ENCODE measurements at places on chromosomes 13 and 19. TPM values are rescaled to one million over a fixed set of nuclear protein-coding genes. Genes with fewer than 3 reads are reported as not detected.
A peak's percentile ranks its signal among the peaks of the same experiment; 100 is the strongest.

EVI5L gene
- 9.3 TPM for total RNA-seq

- no peak overlapping the region for H3K4me3 ChIP-seq
- no peaks in the 10 kb centered on the region for H3K36me3 ChIP-seq
- H3K27me3 ChIP-seq, result peaks cover 13% of the 10 kb centered on the region
- no peak overlapping the region for H3K27ac ChIP-seq
- peaks cover 35% of the 10 kb centered on the region for H3K4me1 ChIP-seq
Measured at GRCh38 chr19:35455616-35456201, 7.7 kb downstream of the FFAR2 start.

DNA sequence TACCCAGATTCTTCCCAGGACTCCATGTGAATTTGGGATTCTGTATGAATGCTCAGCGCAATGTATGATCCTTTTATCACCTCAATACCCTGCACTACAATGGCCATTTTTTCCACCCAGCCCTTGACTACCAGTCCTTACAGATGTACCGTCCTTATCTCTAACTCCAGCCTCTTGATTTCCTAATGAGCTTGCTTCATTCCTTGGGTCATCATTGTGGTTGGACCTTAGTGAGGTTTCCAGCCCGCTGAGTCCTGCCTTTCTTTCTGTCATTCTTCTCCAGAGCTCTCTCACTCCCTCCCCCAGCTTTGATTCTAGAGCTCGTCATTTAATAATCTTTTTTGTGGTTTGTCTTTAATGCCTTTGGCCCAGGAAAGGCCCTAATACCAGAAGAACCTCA lies 438.5 kb downstream of the ZNF536 start:
- no peak overlapping the region for H3K27ac ChIP-seq
- no peaks in the 10 kb centered on the region for H3K27me3 ChIP-seq
- DNase-seq, result no peak
- no peaks in the 10 kb centered on the region for H3K36me3 ChIP-seq

DNA sequence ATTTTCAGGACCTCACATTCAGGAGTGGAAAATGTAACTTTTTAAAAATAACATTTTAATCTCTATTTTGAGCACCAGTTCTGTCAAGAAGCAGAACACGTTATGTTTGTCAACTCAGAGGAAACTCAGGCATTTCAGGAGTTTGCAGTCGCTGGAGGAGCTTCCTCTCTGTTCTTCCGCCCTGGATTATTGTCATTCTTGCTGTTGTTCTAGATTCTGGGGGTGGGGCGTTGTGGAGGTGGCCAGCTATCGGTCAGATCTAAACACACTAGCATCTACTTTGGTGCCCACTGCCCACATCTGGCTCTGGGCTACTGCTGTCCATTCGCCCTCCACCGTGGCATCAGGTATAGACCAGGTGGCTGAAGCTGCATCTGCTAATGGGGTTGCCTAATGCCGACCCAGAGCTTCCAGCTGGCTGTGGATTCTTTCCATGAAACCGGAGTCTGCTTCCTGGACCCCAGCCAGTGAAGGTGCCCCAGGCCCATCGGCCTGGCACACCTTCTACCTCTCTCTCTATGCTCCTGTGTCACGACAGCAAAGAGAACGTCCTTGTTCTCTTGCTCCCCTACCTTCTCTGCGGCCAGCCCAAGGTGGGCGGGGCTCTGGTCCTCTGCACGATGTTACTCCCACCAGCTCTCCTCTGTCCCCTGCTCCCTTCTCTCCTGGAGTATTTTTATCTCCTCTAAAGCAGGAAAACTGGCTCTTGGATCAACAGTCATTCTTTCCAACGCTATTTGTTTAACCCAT lies 36.7 kb upstream of the DGKH start:
- no peaks in the 10 kb centered on the region for H3K36me3 ChIP-seq
- H3K27ac ChIP-seq, result no peak overlapping the region
- H3K4me1 ChIP-seq, result peaks cover 10% of the 10 kb centered on the region
- H3K4me3 ChIP-seq, result no peak overlapping the region
- peaks cover 6% of the 10 kb centered on the region for H3K27me3 ChIP-seq

DNA sequence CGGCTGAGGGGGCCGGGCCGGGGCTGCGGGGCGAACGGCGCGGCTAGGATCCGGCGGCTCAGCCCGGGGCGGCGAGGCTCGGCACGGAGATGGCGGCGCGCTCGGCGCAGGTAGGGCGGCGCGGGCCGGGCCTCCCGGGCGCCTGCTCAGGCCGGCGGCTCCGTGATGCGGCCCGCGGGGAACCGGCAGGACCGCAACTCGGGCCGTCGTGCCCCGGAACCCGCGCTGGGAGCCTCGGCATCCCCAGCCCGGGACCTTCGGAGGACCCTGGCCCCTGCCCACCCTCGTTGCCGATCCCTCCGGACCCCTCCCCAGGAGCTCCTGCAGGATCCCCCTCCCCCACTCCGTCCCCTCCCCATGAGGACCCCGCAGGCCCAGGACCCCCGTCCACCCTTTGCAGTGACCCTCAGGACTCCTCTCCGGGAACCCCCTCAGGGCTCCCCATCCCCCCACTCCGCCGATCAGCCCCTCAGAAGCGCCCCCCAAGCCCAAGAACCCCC lies 304 bp downstream of the EVI5L start:
- no peak overlapping the region for H3K27ac ChIP-seq
- peaks cover 17% of the 10 kb centered on the region for H3K4me1 ChIP-seq
- no peaks in the 10 kb centered on the region for H3K36me3 ChIP-seq
- peak overlapping the region; percentile 75 for H3K4me3 ChIP-seq
- no peak for DNase-seq

GRCh38 chr19:37691881-37692504 lies 27.6 kb downstream of the ZNF607 start:
- peaks cover 10% of the 10 kb centered on the region for H3K4me1 ChIP-seq
- H3K4me3 ChIP-seq, result peak overlapping the region; percentile 85
- H3K27ac ChIP-seq, result peak overlapping the region; percentile 88
- DNase-seq, result peak; percentile 85
- H3K27me3 ChIP-seq, result no peaks in the 10 kb centered on the region
- peaks cover 18% of the 10 kb centered on the region for H3K36me3 ChIP-seq

- no peak overlapping the region for H3K27ac ChIP-seq
- H3K4me3 ChIP-seq, result no peak overlapping the region
- no peak for DNase-seq
- H3K4me1 ChIP-seq, result no peaks in the 10 kb centered on the region
- H3K36me3 ChIP-seq, result no peaks in the 10 kb centered on the region
Measured at GRCh38 chr19:30328096-30328495, 44.1 kb upstream of the ZNF536 start.

- no peak overlapping the region for H3K27ac ChIP-seq
- no peaks in the 10 kb centered on the region for H3K4me1 ChIP-seq
- H3K27me3 ChIP-seq, result no peaks in the 10 kb centered on the region
- H3K4me3 ChIP-seq, result no peak overlapping the region
Measured at GRCh38 chr13:81990652-81991051, 1649.7 kb upstream of the SPRY2 start.

DNA sequence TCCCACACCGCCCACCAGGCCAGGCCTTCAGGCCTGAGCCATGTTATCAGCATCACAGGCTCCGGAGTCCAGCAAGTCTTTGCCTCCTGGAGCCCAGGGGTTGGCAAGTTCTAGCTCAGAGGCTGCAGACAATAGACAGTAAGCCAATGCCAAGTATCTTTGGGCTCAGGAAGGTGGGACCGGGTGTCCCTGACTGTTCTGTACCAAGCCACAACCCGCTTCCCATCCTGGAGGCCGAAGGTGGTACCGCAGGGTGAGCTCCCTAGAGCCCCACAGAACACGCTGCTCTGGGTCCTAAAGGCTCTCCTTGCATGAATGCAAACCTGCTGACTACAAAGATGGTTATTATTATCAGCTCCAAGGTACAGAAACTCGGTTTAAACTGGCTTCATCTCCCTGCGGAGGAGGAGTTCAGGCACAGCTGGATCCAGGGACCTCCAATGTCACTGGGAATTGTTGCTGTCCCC lies 5.5 kb upstream of the FSTL3 start:
- peaks cover 21% of the 10 kb centered on the region for H3K27me3 ChIP-seq
- H3K4me3 ChIP-seq, result no peak overlapping the region
- no peak for DNase-seq
- H3K4me1 ChIP-seq, result no peaks in the 10 kb centered on the region

CCDC8 gene
- total RNA-seq, result not detected

DNA sequence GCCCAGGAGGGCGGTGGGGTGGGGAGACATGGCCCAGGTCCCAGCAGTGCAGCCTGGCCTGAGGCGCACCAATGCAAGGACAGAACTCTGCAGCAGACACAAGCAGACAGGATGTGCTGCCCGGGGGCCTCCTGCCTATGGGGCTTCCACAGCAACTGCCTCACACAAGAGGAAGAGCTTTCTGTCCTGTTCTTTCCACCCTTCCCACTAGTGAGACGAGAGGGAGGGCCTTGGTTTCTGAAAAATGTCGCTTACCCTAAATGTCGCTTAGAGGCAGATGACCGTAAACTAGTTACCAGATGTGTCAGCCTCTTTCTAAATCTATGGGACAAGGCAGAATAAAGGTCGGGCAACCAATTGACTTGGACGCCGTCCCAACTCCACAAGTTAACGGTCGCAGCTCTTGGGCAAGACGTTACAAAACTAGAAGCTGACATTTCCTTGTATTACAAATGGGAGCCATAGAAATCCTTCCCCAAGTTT lies at the start of gene LAIR1:
Gene LAIR1, minus strand, starts transcription at position 157 of the 483 bp plus-strand sequence. Its CDS starts 127 bp downstream, at position 30.
- peaks cover 67% of the 10 kb centered on the region for H3K4me1 ChIP-seq
- peaks cover 55% of the 10 kb centered on the region for H3K36me3 ChIP-seq
- peak; percentile 78 for DNase-seq
- peak within 1 kb of the TSS; percentile 98 for H3K4me3 ChIP-seq

DNA sequence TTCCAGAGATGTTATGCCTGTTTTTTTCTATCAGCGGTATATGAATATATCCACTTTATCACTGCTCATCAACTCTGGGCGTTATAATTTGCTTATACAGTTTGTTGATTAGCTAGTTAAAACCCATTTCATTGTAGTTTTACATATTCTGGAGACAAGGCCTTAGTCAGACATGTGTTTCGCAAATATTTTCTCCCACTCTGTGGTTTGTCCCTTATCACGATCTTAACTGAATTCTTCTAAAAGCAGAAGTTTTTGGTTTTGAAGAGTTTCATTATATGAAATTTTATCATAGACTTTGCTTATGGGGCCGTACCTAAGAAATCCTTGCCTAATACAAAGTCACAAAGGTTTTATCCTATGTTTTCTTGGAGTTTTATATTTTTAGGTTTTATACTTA lies 84.6 kb downstream of the FRY start:
- peaks cover 3% of the 10 kb centered on the region for H3K4me1 ChIP-seq
- no peak overlapping the region for H3K27ac ChIP-seq
- no peak for DNase-seq
- H3K4me3 ChIP-seq, result no peak overlapping the region

GRCh38 chr19:1854039-1854541 lies 5.8 kb upstream of the REXO1 start:
- peaks cover 69% of the 10 kb centered on the region for H3K4me1 ChIP-seq
- no peak overlapping the region for H3K4me3 ChIP-seq
- peaks cover 12% of the 10 kb centered on the region for H3K36me3 ChIP-seq
- DNase-seq, result no peak
- no peaks in the 10 kb centered on the region for H3K27me3 ChIP-seq
- no peak overlapping the region for H3K27ac ChIP-seq

- no peak overlapping the region for H3K4me3 ChIP-seq
- H3K27ac ChIP-seq, result no peak overlapping the region
- H3K36me3 ChIP-seq, result no peaks in the 10 kb centered on the region
- no peak for DNase-seq
Measured at GRCh38 chr13:110408286-110408685, 101.2 kb downstream of the COL4A2 start.

DNA sequence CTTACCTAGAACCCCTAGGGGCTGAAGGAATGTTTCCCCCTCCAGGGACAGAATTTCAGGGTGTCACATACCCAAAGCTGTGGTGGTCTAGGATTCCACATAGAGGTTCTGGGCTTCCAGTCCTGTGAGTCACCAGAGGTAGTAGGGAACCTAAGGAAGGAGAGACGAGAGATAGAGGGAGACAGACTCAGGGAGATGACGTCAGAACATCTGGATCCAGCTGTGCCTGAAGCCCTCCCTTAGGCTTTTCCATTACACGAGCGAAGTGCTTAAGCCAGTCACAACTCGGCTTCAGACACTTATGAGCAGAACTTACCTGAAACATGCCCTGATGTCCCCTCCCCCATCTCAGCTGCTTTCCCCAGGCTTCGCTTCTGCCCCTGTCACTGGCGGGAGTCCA lies 11.8 kb upstream of the SELENOW start:
- H3K27ac ChIP-seq, result no peak overlapping the region

- H3K4me1 ChIP-seq, result no peaks in the 10 kb centered on the region
- H3K27ac ChIP-seq, result no peak overlapping the region
- no peak overlapping the region for H3K4me3 ChIP-seq
- DNase-seq, result no peak
- H3K27me3 ChIP-seq, result no peaks in the 10 kb centered on the region
- no peaks in the 10 kb centered on the region for H3K36me3 ChIP-seq
Measured at GRCh38 chr19:30207357-30207756, 164.8 kb upstream of the ZNF536 start.

DNA sequence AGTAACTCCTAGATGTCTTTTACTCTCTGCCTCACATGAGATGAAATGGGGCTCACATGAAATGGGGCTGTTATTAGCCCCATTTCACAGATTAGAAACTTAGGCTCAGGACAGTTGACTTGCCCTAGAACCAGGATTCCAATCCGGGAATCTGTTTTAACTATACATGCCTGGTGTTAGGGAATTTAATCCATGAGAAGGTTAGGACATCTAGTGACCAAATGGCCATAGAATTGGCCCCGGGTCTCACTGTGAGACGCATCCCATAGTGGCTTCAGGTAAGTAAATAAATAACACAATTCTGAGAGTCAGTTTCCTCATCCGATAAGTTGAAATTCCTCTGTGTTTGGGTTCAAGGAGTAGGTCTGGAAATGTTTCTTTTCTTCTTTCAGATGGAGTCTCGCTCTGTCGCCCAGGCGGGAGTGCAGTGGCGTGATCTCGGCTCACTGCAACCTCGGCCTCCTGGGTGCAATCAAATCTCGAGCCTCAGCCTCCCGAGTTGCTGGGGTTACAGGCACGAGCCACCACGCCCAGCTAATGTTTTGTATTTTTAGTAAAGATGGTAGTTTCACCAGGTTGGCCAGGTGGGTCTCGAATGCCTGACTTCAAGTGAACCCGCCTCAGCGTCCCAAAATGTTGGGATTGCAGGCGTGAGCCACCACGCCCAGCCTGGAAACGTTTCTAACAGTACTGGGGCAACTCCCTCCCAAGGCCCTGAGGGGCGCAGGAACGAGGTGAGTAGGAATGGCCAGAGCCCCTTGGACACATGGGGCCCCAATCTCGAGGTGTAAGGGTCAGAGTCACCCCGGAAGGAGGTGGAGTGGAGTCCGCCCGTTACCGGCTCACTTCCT lies 1.2 kb upstream of the ZNF574 start:
- peaks cover 23% of the 10 kb centered on the region for H3K36me3 ChIP-seq
- DNase-seq, result peak; percentile 29
- H3K27me3 ChIP-seq, result peaks cover 12% of the 10 kb centered on the region
- H3K27ac ChIP-seq, result peak overlapping the region; percentile 97
- H3K4me3 ChIP-seq, result peak overlapping the region; percentile 91
- H3K4me1 ChIP-seq, result peaks cover 44% of the 10 kb centered on the region

Data from activated CD8-positive, alpha-beta T cell treated with anti-CD3 and anti-CD28 coated beads, Interleukin-2, amount 10 ng/mL, durations not matched to agents 7 days and 5 days (primary cell).